ENCODE measurements at places on chromosomes 2 and 18. TPM values are rescaled to one million over a fixed set of nuclear protein-coding genes. Genes with fewer than 3 reads are reported as not detected.

RND3 gene
- polyA plus RNA-seq = 13.8 TPM

SULT1C4 gene
- polyA plus RNA-seq = 47.1 TPM

FAM136A gene
- 34.5 TPM for polyA plus RNA-seq

LRRTM4 gene
- polyA plus RNA-seq = 0.01 TPM

TMEM37 gene
- polyA plus RNA-seq = 18.6 TPM

CLEC4F gene
- 0.50 TPM for polyA plus RNA-seq

HADHB gene
- 224 TPM for polyA plus RNA-seq

FRZB gene
- 22.8 TPM for polyA plus RNA-seq

DNA sequence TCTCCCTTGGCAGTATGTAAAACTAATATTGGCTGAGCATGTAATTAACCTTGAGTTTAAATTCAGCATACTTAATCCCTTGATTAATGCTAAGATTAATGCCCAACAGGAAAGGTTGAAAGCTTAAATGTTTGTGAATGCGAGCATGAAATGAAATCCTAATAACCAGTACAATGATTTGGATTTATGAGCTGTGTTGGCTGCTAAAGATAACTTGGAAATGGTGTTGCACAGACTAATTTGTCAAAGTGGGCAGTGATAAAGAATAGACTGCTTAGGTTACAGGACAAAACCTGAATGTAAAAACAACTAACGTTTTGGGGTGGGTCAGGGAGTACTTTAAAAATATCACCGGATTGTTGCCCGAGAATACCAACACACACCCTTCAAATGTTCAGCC, 70.6 kb downstream of the MGAT5 start:
- no peak overlapping the region for H3K27ac ChIP-seq
- H3K4me3 ChIP-seq = no peak overlapping the region
- H3K27me3 ChIP-seq = no peaks in the 10 kb centered on the region
- peaks cover 3% of the 10 kb centered on the region for H3K4me1 ChIP-seq

GRCh38 chr18:79070486-79070885, 1.3 kb downstream of the ATP9B start:
- H3K27ac ChIP-seq = no peak overlapping the region
- H3K4me3 ChIP-seq = peak overlapping the region; percentile 100
- no peak for DNase-seq
- H3K27me3 ChIP-seq = no peaks in the 10 kb centered on the region

DNA sequence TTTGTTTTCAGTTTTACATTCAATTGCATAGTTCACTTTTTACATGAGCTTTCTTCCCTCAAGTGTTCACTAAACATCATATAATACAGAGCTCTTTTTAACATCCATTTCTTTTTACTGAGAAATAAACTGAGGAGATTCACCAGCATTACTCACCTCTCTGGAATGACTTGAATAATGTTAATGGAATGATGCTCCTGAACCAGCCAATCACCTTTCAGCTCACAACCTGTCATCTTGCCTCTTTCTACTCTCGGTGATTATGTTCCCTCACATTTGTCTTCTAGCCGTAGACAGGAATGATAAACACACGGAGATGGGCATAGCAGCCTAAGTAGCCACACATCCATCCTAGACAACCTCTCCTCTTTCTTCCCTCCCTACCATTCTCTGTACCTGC, 301.7 kb downstream of the PAX3 start:
- H3K27me3 ChIP-seq = no peaks in the 10 kb centered on the region
- no peak for DNase-seq
- no peaks in the 10 kb centered on the region for H3K4me1 ChIP-seq
- no peaks in the 10 kb centered on the region for H3K36me3 ChIP-seq
- no peak overlapping the region for H3K27ac ChIP-seq

DNA sequence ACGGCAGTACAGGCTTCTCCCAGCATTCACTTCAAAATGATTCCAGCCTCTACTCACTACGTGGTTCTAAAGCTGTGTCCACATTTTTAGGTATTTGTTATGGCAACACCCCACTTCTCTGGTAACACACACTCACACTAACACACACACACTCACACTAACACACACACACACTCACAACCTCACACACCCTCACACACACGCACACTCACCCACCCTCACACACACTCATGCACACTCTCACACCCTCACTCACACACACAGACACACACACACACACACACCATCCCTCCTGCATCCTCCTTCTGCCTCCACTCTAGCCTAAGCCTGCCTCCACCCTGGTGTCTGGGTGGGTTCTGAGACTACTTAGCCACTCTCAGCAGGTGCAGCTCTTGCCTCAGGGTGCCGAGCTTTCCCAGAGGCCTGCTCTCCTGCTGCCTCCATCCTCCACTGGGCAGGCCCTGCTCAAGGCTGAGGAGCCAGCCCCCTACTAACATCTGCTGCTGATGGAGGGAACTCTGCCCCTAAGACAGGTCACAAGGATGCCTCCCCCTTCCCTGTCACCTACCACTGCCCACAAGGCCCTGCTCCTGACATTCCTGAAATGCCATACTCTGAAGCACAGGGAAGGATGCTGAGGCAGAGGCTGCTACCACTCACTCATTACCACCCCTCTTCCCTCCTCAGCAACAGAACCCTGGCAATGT, 63.9 kb downstream of the NCAPH start:
- no peaks in the 10 kb centered on the region for H3K27me3 ChIP-seq
- no peak overlapping the region for H3K27ac ChIP-seq
- no peaks in the 10 kb centered on the region for H3K4me1 ChIP-seq
- H3K36me3 ChIP-seq = no peaks in the 10 kb centered on the region
- no peak overlapping the region for H3K4me3 ChIP-seq
- no peak for DNase-seq

DNA sequence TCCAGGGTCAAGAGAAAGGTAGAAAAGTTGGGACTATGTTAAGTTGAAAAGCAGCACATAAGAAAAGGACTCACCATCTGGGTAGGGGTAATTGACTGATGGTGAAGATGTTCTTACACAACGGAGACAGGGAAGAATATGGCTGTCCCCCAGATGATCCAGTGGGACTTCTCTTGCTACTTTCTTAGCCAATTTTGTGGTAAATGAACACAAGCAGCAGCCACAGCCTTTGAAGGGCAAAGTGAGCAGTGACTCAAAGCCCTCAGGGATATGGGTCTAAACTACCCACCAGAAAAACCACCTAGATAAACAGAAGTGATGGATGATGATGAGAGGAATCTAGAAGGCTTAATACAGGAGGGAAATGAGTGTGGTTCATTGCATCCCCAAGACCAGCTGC, 65.8 kb upstream of the SLC9A2 start:
- H3K4me1 ChIP-seq = no peaks in the 10 kb centered on the region
- no peaks in the 10 kb centered on the region for H3K36me3 ChIP-seq
- H3K4me3 ChIP-seq = no peak overlapping the region
- H3K27ac ChIP-seq = no peak overlapping the region
- no peaks in the 10 kb centered on the region for H3K27me3 ChIP-seq

GRCh38 chr2:128550389-128550788, 231.7 kb upstream of the HS6ST1 start:
- no peaks in the 10 kb centered on the region for H3K27me3 ChIP-seq
- H3K4me3 ChIP-seq = no peak overlapping the region
- H3K27ac ChIP-seq = no peak overlapping the region

GRCh38 chr2:207088276-207088675, 77.5 kb downstream of the KLF7 start:
- no peak overlapping the region for H3K27ac ChIP-seq
- no peaks in the 10 kb centered on the region for H3K27me3 ChIP-seq
- no peak for DNase-seq

GRCh38 chr2:58019229-58019628, 27.4 kb upstream of the VRK2 start:
- no peak overlapping the region for H3K27ac ChIP-seq
- no peaks in the 10 kb centered on the region for H3K27me3 ChIP-seq
- no peak for DNase-seq
- H3K36me3 ChIP-seq = no peaks in the 10 kb centered on the region

DNA sequence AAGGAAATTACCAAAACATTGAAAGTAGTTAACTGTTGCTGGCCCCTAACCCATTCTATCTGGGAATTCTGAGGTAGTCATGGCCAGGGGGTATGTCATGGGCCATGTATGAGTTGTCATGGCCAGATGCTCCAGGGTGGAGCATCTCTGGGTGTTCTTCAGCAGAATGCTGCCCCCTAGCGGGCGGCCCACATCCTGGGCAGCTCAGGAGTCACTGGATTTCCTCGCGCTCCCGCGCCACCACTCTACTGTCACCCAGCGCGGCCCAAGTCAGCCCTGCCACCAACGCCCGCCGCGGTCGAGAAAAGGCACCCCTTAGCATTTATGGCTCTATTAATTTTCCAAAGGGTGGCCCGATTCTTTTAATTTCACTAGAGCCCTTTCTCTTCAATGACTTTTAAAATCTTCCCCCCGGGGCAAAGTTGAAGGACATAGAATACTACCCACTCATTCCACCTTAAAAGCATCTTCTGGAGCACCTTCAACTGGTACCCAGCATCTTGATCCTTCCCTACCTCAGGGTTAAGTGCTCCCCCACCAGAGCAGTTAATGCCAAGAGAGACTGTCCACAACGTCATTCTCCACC, 41.6 kb downstream of the PKDCC start:
- no peak overlapping the region for H3K27ac ChIP-seq
- H3K4me3 ChIP-seq = no peak overlapping the region
- peak; percentile 77 for DNase-seq
- H3K36me3 ChIP-seq = no peaks in the 10 kb centered on the region
- peaks cover 4% of the 10 kb centered on the region for H3K4me1 ChIP-seq

- DNase-seq = peak; percentile 54
- no peak overlapping the region for H3K4me3 ChIP-seq
- H3K27me3 ChIP-seq = no peaks in the 10 kb centered on the region
- H3K36me3 ChIP-seq = no peaks in the 10 kb centered on the region
- H3K4me1 ChIP-seq = no peaks in the 10 kb centered on the region
Measured at GRCh38 chr2:3780477-3781402, 77.4 kb downstream of the DCDC2C start.

DNA sequence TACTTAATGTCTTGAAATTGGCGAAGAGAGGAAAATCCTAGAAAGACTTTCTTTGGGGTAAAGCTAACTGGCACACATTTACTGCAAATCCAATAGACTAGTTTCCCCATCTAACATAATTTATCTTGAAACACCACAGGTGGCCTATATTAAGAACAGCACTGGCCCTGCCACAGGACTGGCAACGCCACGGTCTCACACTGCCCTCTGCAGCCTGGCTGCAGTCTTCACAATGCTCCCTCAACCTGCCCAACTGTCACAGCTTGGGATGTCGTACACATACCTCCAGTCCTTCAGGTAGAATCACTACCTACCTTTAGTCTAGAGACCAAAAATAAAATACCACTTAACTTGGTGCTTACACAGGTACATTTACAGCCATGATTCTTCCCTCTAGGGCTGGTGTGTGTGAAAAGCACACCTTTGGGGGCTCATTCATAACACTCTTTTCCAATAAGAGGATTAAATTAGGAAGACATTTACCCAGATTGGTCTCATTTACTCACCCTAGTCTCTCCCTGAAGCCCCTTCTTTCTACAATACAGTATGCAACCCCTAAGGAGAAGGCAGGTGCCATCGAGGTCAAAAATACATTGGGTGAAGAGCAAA, 222.2 kb downstream of the C1D start:
- H3K4me1 ChIP-seq = peaks cover 2% of the 10 kb centered on the region
- H3K27me3 ChIP-seq = no peaks in the 10 kb centered on the region
- H3K27ac ChIP-seq = no peak overlapping the region

DNA sequence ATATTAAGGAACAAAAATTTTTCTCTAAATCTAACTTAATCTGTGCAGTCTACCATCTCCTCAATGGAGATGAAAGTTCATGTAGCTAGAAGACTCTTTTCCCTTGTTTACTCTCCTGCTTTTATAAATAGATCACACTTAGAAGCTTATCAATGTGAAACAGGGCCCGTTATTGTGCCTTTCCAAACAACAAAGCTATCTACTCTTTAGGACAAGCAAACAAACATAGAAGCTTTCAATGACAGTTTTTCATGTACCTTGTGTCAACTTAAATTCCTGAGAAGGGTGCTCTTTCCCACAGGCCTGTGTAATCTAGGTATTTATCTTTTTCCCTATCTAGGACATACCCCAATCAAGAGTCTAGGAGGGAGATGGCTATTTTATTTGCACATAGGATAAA, 247.8 kb upstream of the CWC22 start:
- no peak for DNase-seq
- H3K36me3 ChIP-seq = no peaks in the 10 kb centered on the region
- no peaks in the 10 kb centered on the region for H3K4me1 ChIP-seq
- no peak overlapping the region for H3K27ac ChIP-seq
- H3K4me3 ChIP-seq = no peak overlapping the region

GRCh38 chr2:112731479-112731878, 10.7 kb downstream of the NT5DC4 start:
- no peaks in the 10 kb centered on the region for H3K36me3 ChIP-seq
- no peaks in the 10 kb centered on the region for H3K4me1 ChIP-seq
- no peak for DNase-seq

DNA sequence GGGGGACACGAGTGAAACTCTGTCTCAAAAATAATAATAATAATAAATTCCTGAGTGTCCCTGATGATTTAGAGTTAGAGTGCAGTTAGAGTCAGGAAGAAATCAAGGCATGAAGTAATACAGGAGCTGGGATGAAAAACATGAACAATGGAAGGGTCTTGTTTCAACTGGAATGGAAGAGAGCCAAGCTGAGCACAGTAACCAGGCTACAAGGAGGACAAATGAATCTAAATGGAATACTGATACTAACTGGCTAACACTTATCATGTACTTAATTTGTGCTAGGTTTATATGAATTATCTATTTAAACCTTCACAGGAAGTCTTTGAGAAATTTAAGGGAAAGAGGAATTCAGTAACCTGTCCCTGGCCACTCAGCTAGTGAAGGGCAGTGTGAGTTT, 38.8 kb upstream of the PSME4 start:
- H3K4me3 ChIP-seq = no peak overlapping the region
- H3K4me1 ChIP-seq = no peaks in the 10 kb centered on the region
- no peak for DNase-seq
- H3K36me3 ChIP-seq = no peaks in the 10 kb centered on the region
- no peaks in the 10 kb centered on the region for H3K27me3 ChIP-seq
- no peak overlapping the region for H3K27ac ChIP-seq

GRCh38 chr2:167510071-167510759, 621.9 kb downstream of the XIRP2 start:
- no peaks in the 10 kb centered on the region for H3K36me3 ChIP-seq
- H3K4me1 ChIP-seq = no peaks in the 10 kb centered on the region

- no peaks in the 10 kb centered on the region for H3K27me3 ChIP-seq
- no peaks in the 10 kb centered on the region for H3K36me3 ChIP-seq
Measured at GRCh38 chr2:100978582-100979191, 23.4 kb upstream of the RPL31 start.
